Foreskin keratinocyte (primary cell): ENCODE measurements at places on chromosomes 7 and 10.

DNA sequence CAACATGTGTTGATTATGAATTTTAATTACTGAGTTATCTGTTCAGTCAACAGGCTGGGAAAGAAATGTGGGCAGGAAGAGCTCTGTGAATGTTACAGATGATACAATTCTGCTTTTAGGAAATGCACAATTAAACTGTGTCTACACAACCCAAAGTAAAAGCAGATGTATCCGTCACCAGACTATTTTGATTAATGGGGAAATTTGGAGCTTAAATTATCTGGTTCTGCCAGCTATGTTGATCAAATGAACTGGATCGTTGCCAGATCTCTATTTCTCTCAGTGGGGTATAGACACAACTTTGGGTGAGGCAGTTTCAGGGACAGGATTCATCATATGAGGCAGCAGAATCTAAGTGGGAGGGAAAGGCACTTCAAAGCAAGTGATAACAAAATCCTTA is 136.5 kb downstream of the NEUROD6 start:
- no peak for DNase-seq

GRCh38 chr10:63375859-63376258 is 89.9 kb downstream of the JMJD1C start:
- no peak for DNase-seq

DNA sequence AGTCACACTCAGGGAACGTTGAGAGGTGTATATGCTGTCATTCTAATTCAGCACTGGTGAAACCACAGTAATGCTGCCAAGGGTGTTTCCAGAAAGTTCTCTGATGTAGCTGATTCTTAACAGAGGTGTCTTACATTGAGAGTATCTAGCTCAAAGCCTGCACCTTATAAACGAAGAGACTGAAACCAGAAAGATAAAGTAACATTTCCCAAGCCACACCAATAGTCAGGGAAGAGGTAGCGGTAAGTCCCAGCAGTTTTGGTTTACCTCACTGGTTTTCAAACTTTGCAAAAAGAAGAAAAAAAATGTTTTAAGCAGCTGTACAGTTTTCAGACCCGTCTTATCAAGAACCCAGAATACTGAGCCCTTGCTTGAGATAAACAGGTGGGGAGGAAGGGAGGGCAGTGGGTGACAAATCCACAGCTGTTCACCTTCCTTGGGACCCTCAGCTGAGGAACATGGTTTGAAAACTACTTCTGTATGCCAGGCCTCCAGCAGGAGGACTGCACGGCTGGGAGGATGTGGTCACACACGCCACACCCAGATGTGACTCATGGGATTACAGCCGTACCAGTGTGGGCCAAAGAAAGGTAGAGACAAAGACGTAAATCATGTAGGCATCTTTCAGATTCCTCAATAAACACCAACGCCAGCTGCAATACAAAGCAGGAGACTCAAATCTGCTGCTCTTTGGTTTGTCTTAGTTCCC is 63.9 kb upstream of the GSDME start:
- peak; percentile 98 for DNase-seq

- peak; percentile 52 for DNase-seq
Observed at GRCh38 chr7:4479367-4480039, 202.6 kb upstream of the FOXK1 start.

DNA sequence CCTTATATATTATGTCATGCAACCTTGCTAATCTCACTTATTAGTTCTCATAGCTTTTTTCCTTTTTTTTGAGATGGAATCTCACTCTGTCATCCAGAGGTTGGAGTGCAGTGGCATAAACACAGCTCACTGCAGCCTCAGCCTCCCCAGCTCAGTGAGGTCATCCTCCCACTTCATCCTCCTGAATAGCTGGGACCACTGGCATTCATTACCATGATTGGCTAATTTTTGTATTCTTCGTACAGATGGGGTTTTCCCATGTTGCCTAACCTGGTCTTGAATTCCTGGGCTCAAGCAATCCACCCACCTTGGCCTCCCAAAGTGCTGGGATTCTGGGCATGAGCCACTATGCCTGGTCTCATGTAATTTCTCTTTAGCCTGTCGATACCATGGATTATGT is 89.1 kb upstream of the TRIM24 start:
- no peak for DNase-seq

GRCh38 chr7:51328351-51328801 is 11.8 kb upstream of the COBL start:
- no peak for DNase-seq

- DNase-seq, result peak; percentile 21
Observed at GRCh38 chr7:64876792-64877713, 26.0 kb upstream of the ZNF273 start.

DNA sequence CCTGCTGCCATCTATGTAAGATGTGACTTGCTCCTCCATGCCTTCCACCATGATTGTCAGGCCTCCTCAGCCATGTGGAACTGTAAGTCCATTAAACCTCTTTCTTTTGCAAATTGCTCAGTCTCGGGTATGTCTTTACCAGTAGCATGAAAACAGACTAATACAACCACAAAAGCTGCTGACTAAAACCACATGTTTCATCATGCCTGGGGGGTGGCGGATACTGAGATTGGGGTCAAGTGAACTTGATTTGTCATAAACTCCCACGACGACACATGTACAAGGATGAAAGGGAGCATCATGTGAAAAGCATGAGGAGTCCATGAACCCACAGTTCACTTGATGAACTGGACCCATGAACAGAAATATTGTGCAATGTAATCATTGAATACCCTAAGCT is 134.9 kb upstream of the ANK3 start:
- peak; percentile 86 for DNase-seq

DNA sequence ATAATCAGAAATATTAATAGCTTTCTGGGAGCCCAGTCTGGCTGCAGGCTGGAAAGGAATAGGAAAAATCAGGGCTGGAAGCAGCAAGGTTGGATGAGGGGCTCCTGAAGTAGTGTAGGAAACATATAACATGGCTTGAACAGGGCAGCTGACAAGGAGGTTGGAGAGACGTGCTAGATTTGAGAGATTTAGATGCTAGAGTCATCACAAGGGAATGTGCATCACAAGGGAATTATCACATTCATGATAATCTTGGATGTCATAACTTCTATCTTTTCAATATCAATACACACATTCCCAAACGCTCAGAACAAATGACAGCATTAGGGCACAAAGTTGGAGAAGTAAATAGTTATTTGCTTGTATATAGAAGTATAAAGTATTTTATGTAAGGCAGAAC is 120.9 kb upstream of the EGFR start:
- no peak for DNase-seq

- DNase-seq, result peak; percentile 93
Observed at GRCh38 chr7:130242198-130243014, 24.3 kb upstream of the CPA2 start.

GRCh38 chr10:101089520-101090299 is 27.9 kb downstream of the KAZALD1 start:
- DNase-seq, result no peak

DNA sequence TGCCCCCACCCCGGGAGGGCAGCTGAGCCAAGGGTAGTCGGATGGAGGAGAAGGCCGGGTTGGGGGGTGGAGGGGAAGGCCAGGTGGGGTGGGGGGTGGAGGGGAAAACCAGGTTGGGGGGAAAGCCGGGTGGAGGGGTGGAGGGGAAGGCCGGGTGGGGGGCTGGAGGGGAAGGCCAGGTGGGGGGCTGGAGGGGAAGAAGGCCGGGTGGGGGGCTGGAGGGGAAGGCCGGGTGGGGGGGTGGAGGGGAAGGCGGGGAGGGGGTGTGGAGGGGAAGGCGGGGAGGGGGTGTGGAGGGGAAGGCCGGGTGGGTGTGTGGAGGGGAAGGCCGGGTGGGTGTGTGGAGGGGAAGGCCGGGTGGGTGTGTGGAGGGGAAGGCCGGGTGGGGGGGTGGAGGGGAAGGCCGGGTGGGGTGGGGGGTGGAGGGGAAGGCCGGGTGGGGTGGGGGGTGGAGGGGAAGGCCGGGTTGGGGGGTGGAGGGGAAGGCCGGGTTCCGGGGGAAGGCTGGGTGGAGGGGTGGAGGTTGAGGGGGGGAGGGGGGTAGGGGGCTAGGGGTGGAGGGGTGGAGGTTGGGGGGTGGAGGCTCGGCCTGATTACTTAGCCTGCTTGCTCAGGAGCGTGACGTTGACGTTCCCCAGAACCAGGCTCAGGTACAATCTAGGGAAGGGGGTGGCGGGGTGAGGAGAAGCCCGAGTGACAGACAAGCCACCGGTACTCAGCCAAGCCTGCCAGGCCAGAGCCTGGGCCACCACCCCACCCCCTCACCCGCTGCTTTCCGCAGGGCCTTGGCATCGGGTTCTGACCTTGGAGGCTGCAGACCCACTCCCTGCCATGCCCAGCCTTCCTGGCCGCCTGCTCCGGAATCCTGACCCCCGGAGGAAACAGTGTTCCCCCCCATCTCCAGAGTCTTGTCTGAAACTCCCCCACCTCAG is 5.6 kb downstream of the TMEM120A start:
- DNase-seq, result no peak

DNA sequence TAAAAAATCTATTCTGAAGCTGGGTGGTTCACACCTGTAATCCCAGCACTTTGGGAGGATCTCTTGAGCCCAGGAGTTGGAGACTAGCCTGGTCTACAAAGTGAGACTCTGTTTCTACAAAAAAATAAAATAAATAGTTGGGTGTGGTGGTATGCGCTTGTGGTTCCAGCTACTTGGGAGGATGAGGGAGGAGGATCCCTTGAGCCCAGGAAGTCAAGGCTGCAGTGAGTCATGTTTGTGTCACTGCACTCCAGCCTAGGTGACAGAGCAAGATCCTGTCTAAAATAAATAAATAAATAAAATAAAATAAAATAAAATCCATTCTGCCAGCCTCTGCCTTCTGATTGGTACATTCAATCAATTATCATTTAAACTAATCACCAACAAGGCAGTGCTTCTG is 17.5 kb downstream of the ZNF33A start:
- DNase-seq, result no peak

GRCh38 chr10:3195726-3196125 is 23.1 kb upstream of the PITRM1 start:
- no peak for DNase-seq

GRCh38 chr10:114336823-114337509 is 67.3 kb downstream of the AFAP1L2 start:
- DNase-seq, result no peak

- DNase-seq, result no peak
Observed at GRCh38 chr10:20962165-20962564, 65.1 kb upstream of the NEBL start.

- peak; percentile 88 for DNase-seq
Observed at GRCh38 chr10:118840071-118840775, 85.5 kb upstream of the CACUL1 start.

DNA sequence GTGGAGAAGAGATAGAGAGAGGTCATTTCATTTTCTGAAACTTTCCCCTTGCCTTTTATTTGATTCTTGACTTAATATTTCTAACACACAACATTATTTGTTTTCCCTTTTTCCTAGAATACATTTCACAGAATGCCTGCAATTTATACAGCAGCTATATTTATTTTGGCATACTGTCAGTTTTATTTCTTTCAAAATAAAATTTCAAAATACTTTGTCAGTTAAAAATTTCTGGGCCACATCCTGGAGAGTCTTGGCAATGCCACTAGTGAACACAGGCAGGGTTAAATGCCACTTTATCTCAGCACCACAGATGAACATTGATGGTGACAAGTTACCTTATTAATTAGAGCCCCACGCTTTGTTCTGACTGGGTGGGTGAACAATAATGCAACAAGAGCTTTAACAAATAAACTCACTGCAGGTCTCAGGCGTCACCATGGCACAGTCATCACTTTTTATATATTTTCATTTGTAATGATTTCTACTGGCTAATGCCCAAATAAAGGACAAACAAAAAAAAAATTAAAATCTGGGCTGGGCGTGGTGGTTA is 494.0 kb downstream of the KIF20B start:
- DNase-seq, result no peak
